Thoracic aorta (tissue), 2 donors: ENCODE measurements at places on chromosomes 12 and 14. TPM values are rescaled to one million over a fixed set of nuclear protein-coding genes. Genes with fewer than 3 reads are reported as not detected.
A peak's percentile ranks its signal among the peaks of the same experiment; 100 is the strongest.

Gene CYP27B1
- 2.2 TPM for total RNA-seq

GRCh38 chr14:76352639-76353281 lies 23.2 kb upstream of the ESRRB start:
- peaks cover 4% of the 10 kb centered on the region for H3K4me1 ChIP-seq
- no peak for DNase-seq
- H3K4me3 ChIP-seq = peak overlapping the region; percentile 60
- H3K27me3 ChIP-seq = no peaks in the 10 kb centered on the region
- no peaks in the 10 kb centered on the region for H3K36me3 ChIP-seq
- H3K27ac ChIP-seq = no peak overlapping the region

Gene MTRFR
- 17.2 TPM for total RNA-seq

DNA sequence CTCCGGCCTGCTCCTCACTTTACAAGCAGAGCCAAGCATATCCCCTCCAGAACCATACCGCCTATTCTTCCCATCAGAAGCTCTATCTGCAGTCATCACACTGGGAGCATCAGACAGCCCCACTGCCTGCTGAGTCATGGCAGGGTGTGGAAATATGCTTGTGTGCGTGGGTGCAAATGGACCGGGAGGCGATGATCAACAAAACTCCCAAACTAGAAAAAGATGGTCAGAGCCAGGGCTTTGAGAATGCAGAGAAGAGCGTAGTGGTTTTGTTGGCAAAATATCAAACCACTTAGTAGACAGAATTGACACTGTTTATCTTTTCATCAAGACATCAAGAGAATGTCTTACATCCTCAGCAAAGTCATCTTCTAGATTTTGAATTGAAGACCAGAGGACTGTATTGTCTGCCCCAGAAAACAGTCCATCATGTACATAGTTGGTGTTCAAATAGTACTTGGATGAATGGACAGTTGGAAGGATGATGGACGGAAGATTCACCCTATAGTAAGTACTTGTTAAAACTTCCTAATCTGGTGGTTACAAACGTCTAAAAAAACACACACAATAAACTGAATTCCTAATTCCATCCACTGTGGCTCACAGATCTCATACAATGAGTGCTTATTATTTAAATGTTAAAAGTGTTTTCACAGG lies 54.9 kb downstream of the VWF start:
- no peaks in the 10 kb centered on the region for H3K36me3 ChIP-seq
- no peak overlapping the region for H3K27ac ChIP-seq
- H3K4me1 ChIP-seq = no peaks in the 10 kb centered on the region
- DNase-seq = no peak

DNA sequence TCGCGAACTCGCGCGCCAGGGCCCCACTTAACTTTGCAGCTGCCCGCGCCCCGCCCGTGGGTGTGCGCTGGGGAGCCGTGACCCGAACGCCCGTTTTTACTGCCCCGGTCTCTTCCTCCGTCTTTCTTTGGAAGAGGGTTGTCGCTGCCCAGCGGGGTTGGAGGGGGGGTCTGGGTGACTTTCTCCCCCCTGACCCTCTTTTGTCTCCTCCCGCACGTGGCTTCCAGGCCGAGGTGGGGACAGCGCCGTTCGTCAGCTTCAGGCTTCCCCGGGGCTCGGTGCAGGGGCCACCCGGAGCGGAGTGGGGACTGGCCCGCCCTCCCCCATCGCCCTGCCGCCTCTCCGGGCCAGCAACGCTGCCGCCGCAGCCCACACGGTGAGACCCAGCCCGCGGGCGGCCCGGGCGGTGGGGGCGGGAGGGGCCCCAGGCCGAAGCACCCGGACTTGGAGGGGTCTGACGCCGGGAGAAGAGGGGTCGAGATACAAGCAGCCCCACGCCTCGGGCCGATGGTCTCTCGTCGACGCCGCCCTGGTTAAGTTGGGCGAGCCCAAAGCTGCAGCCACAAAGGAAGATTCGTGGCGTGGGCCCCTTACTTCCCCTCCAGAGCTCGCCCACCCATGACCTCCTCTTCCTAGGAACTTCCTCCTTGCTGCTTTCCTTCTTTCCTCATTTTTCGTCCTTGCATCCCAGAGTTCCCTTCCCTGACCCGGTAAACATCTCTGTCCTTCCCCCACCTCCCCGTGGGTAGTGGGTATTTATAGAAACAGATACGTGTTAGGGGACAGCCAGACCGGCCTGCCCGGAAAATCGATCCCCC lies 1.2 kb downstream of the DYRK2 start:
- H3K27ac ChIP-seq = peak overlapping the region; percentile 93
- DNase-seq = no peak
- H3K4me3 ChIP-seq = peak overlapping the region; percentile 92
- H3K36me3 ChIP-seq = no peaks in the 10 kb centered on the region
- no peaks in the 10 kb centered on the region for H3K27me3 ChIP-seq
- H3K4me1 ChIP-seq = peaks cover 41% of the 10 kb centered on the region

Gene LMNTD1
- total RNA-seq = not detected

DNA sequence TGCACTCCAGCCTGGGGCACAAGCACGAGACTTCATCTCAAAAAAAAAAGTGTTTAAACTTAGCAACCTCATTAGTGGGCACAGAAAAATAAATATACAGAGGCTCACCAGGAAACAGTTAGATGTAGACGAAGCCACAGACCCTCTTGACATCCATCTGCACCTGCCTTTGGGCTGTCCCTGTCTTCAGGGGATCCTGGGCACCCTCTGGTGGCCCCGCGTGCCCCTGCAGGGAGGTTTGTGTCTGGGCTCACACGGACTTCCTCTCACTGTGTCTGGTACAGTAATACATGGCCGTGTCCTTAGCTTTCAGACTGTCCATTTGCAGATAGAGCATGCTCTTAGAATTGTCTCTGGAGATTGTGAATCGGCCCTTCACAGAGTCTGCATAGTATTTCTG lies 916.5 kb downstream of the TMEM121 start:
- no peak overlapping the region for H3K4me3 ChIP-seq
- DNase-seq = no peak
- H3K27ac ChIP-seq = no peak overlapping the region
- H3K4me1 ChIP-seq = no peaks in the 10 kb centered on the region
- no peaks in the 10 kb centered on the region for H3K36me3 ChIP-seq
- no peaks in the 10 kb centered on the region for H3K27me3 ChIP-seq

GRCh38 chr12:11793921-11794710 lies 144.6 kb downstream of the ETV6 start:
- no peaks in the 10 kb centered on the region for H3K27me3 ChIP-seq
- H3K36me3 ChIP-seq = no peaks in the 10 kb centered on the region
- H3K27ac ChIP-seq = peak overlapping the region; percentile 88
- H3K4me1 ChIP-seq = peaks cover 93% of the 10 kb centered on the region
- H3K4me3 ChIP-seq = peak overlapping the region; percentile 55

- no peaks in the 10 kb centered on the region for H3K27me3 ChIP-seq
- no peak for DNase-seq
- no peak overlapping the region for H3K4me3 ChIP-seq
- no peak overlapping the region for H3K27ac ChIP-seq
- no peaks in the 10 kb centered on the region for H3K36me3 ChIP-seq
Measured at GRCh38 chr14:80940146-80940545, 1.4 kb downstream of the CEP128 start.
